ENCODE measurements at places on chromosomes 6 and 20.
A peak's percentile ranks its signal among the peaks of the same experiment; 100 is the strongest.

GRCh38 chr20:9038791-9039535, 29.9 kb upstream of the PLCB4 start:
- no peak for DNase-seq

- DNase-seq, result no peak
Measured at GRCh38 chr6:90314514-90314913, 17.9 kb upstream of the BACH2 start.

DNA sequence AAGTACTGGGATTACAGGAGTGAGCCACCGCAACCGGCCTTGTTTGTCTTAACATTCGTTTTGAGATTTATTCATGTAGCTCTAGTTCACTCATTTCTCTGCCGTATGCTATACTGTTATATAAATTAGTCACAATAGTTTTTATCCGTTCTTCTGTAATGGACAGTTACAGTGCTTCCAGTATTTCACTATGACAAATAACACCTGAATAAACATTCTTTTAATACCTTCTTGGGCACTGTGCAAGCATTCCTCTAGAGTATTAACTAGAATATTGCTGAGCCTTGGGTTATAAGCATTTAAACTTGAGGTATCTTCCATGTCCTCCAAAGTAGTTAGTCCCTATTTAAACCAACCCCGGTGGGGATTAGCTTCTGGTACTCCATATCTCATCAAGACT, 45.6 kb downstream of the STK38 start:
- DNase-seq, result no peak

GRCh38 chr6:38671885-38672467, 31.0 kb downstream of the GLO1 start:
- peak; percentile 11 for DNase-seq

DNA sequence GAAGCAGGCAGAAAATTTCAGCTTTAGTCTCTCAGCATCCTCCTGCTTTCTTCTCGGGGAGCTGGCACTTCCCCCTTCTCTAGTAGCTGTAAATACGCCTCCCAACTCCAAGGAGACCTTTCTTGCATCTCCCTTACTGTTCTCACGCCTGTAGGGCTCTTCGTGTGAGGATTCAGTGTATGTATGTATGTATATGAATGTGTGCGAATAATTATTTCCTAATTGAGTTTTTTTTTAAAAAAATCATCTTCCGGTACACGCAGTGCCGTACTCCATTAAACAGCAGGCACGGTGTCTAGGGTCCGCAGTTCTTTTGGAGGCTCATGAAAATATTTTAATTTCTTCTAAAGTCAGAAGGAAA, 85.4 kb downstream of the HFE start:
- no peak for DNase-seq

GRCh38 chr6:135722190-135722589, 129.3 kb upstream of the PDE7B start:
- DNase-seq, result no peak

GRCh38 chr6:7188492-7188891, 80.7 kb downstream of the RREB1 start:
- DNase-seq, result no peak

GRCh38 chr6:93675856-93676417, 256.6 kb upstream of the EPHA7 start:
- no peak for DNase-seq

GRCh38 chr20:44157061-44157460, 29.9 kb downstream of the JPH2 start:
- DNase-seq, result no peak

DNA sequence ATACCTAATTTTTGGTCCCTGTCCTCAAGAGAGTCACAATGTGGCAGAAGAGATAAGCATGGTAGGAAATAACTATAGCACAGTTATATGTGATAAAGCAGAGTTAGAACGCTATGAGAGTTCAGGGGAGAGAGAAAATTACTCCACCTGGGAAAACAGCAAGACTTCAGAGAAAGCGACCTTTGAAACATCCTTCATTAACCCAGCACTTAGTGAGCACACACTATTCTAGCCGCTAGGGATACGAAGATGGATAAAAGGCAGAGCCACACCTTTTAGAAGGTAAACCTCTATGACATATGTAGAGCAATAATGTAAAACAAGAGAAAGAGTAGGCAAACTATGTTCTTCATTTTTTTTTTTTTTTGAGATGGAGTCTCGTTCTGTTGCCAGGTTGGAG, 264.3 kb downstream of the PTPRK start:
- no peak for DNase-seq

- no peak for DNase-seq
Measured at GRCh38 chr6:137531376-137532092, 37.3 kb upstream of the OLIG3 start.

GRCh38 chr20:10594296-10594868, 79.4 kb downstream of the JAG1 start:
- no peak for DNase-seq

- no peak for DNase-seq
Measured at GRCh38 chr6:17673543-17674254, 33.0 kb downstream of the NUP153 start.

DNA sequence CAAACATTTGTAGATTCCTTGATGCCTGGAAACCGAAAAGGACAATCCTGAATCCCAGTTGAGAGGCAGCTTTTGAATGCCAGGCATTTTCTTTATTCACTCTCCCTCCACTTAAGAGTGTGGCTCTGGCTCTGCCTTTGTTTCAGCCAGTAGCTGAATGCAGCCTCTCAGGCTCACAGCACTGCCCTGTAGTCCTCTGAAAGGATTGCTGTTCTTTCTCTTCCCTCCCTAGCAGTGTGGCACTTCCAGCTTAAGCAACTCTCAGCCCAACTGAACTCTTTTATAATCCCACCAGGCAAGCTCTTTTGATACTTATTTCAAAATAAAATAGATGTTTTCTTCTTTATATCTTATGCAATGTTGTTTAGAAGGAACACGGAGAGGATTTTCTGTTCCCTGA, 415.6 kb downstream of the GJA1 start:
- DNase-seq, result peak; percentile 26

DNA sequence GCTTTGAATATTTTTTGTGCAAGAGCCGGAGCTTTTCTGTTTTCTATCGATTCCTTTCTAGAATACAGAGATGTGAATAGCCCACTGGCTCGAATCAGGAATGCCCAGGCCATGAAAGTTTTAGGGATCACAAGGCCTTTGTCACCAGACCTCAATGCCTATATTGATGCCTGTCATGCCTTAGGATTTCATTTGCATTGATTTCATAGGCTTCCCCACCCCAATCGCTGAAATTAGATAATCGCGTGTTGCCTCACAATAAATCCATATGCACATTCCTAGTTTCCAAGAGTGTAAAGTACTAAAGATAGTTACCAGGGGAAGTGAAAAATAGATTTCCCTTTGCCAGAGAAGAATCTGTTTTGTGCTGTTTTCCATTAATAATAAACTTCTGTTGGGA, 150.8 kb downstream of the SASH1 start:
- no peak for DNase-seq

- no peak for DNase-seq
Measured at GRCh38 chr6:82080767-82081166, 166.8 kb downstream of the IBTK start.

DNA sequence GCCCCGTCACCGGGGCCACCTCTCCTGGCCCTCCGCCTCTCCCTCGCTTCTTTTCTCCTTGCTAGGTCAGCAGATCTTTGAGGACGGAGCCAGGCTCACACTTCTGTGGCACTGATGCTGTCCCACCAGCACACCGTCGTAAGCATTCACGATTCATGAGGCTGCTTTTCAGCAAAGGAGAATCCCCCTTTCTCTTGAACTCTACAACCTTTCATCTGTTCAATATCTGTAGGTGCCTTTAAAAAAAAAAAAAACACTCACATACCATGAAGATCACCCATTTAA, 31.3 kb downstream of the ANKRD60 start:
- DNase-seq, result no peak

DNA sequence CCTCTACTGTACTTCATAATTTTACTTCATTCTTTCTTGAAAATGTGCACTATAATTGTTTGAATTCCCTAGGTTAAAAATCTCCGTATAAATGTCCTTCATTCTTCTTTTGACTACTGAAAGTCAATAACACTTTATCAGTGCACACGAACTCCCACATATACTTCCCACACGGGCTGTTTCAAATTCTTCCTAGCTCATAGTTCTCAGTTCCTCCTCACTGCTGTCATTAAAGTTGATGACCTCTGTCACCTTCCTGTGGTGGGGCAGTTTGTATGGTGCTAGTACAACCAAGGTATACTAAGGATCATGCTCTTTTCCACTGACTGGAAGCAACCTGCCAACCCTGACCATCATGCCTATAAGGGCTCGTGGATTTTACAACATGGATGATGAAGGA, 40.0 kb upstream of the CD2AP start:
- DNase-seq, result no peak

GRCh38 chr6:109130065-109130464, 34.8 kb downstream of the CEP57L1 start:
- DNase-seq, result no peak

GRCh38 chr6:39902136-39902535, 32.1 kb downstream of the MOCS1 start:
- DNase-seq, result no peak

DNA sequence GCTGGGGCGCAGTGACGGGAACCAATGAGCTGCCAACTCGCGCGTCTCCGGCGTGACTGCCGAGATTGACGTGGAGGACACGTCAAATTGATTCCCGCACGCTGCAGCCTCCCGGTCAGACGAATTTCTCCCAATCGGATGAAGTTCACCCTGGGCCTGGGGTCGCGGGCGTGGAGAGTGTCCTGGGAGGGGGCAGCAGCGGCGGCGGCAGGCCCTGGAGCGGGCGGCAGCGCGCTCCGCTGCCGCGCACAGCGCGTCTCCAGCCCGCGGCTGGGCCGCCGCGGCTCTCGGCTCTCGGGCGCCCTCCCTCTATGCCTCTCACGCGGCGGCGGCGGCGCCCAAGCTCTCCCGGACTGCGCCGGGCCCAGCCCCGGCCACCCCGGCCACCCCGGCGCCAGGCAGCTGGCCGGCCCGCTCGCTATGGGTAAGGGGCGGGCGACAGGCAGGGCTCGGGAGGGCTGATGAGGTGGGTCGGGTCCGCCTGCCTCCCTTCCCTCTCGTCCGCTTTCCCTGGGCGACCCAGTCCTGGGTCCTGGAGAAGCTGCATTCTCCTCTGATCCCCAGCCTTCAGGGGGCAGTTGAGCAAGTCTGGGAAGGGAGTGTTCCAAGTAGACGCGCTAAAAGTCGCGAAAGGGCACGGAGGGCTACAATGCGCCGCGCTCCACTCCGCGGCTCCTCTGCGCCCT, at the start of gene PAX1:
Gene PAX1 (plus strand): TSS at position 90 of the 686 bp plus-strand sequence. CDS start 49 bp downstream, at position 139.
- no peak for DNase-seq

GRCh38 chr6:112024464-112024863, 29.4 kb upstream of the CCN6 start:
- no peak for DNase-seq

DNA sequence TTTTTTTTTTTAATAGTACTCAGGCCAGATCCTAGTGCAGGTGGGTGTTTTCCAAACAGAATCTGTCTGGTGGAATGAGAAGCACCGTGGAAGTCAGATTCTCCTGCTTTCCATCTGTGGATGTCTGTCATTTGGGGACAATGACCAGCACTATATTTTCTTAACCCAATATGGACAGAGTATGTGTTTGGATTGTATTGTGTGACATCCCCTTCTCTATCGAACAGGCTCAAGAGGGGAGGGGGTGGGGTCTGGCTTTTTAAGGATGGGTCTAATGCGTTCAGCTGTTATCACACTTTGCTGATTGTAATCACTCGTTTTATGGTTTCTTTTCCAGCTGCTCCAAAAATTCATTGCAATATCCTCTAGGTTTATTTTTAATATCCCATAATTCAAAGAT, 197.5 kb upstream of the CEP162 start:
- no peak for DNase-seq

- no peak for DNase-seq
Measured at GRCh38 chr6:42896178-42896719, 16.8 kb downstream of the RPL7L1 start.

DNA sequence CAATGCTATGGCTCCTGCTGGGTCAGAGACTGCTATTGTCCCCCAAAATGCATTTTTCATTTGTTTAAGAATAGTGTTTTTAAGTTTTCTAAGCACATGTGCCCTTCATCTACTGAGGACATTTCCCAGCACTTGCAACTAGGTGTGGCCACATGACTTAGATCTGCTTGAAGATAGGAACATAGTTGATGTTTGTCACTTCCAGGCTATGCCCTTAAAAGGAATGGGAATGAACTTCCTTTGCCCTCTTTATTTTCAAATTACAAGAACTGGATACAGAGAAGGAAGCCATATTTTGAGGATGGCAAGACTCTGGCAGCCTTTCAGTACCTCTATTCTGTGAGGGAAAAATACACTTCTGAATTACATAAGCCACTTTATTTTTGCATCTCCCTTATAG, 203.0 kb upstream of the TFAP2D start:
- DNase-seq, result no peak

DNA sequence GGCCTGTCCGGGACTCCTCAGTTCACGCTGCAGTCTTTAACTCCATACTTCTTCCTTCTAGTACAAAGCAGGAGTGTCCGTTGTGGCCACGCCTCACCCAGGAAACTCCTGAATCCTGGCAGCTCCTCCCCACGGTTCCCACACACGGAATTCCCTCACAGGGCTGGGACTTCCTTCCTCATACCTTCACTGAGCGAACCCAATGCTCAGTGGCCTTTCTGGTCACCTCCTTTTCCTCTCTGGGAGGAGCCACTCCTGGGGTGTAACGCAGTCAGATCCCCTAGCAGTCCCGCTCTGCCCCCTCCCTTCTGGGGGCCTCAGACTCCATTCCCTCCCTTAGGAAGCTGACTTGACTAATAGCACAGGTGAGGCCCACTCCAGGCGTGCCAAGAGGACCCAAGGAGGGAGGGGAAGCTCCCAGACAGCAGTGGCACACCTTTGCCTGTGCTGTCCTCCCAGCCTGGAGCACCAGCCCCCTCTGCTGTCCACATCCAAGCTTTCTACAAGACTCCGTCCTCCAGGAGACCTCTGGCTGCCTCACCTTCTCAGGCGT, at the start of gene SLC52A3:
Gene SLC52A3 (minus strand): TSS at position 75 of the 553 bp plus-strand sequence. CDS start 2,726 bp downstream, outside the sequence.
- DNase-seq, result no peak

DNA sequence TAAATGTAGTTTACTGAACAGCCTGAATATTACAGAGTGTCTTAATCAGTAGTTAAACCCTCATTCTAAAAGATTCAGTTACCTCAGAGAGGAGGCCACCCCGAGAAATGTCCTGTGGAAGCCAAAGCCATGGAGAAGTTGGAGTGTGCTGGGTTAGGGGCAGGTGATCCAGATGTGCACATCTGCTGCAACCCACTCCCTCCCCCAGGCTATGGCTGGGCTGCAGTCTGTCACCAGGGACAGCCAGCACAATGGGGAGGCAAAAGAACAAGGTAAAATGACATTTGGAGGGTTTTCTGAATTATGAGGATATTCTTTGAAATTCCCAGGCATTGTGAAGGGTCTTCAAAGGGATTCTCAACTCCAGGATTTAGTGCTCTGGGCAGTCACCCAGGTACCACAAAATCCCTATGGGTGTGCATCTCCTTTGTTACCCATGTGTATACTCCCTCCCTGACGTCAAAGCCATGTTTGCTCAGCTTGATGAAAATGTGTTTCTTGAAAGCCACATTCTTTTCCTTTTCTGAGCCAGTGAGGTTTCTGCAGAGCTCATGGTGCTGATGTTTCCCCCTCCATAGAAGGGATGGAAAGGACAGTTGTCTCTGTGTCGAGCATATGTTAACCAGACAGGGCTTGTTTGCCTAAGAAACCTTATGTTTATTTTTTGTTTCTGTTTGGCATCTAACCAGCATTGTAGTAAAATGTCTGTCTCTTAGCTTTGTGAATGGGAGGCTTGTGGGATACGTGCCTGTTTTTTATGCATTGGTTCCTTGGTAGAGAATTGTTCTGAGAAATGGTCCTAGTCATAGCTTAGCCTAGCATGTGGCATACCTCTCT, 212.3 kb upstream of the TBX18 start:
- DNase-seq, result no peak

Measured in neural crest cell (in vitro differentiated cells).